ENCODE measurements at places on chromosomes 2 and 18.

DNA sequence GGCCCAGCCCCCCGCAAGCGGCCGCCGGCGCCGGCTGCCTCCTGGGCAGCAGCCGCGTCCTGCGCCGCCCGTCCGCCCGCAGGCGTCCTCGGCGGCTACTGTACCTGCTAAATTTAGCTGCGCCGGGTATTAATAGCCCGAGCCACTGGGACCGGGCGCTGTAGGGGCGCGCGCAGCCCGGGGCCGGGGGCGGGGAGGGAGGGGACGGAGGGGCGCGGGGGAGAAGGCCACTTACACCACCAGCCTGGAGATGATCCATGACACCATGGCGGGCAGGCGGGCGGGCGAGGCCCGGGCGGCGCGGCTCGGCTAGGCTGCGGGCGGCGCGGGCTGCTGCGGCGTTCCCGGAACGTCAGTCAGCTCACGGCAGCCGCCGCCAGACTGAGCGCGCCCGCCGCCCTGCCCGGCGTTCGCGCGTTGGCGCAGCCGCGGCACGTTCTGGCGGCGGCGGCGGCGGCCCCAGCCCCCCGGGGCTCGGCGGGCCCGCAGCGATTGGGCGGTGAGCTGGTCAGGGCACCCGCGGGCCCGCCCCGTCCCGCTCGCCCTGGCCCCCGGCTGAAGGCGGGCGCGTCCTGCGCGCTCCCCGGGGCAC, at the start of gene REEP1:
REEP1 (minus strand) TSS at position 383 of the 592 bp plus-strand sequence; CDS start at position 267, 116 bp downstream.
- no peak for DNase-seq

DNA sequence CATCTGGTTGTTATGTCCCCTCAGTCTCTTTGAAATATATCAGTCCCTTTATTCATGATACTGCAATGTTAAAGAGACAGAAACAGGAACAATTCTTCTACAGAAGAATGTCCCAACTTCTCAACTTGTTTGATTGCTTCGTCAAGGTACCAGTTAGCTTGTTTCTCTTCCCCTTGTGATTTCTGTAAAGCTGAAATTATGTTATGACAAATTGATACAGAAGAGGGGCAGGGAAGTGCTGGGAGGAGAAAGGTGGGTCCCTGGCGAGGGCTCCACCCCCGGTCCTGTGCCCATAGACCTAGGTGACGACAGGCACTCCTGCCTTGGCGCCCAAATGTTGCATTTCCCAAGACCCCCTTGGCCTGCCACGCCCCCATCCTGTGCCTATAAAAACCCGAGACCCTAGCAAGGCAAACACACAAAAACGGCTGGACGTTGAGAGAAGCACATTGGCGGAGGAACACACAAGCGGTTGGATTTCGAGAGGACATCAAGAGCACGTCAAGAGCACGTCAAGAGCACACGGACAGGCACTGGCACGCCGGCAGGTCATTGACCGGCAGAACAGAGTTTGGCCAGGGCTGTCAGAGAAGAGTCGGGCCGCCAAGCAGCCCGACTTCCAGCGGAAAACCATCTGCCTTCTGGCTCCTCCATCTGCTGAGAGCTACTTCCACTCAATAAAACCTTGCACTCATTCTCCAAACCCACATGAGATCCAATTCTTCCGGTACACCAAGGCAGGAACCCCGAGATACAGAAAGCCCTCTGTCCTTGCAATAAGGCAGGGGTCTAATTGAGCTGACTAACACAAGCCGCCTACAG, 11.5 kb upstream of the RTN4 start:
- DNase-seq: no peak

GRCh38 chr2:80560326-80560725, 255.8 kb upstream of the LRRTM1 start:
- DNase-seq: no peak

- DNase-seq: no peak
These were observed 147.7 kb downstream of the TRABD2A start for GRCh38 chr2:84732897-84733778.

DNA sequence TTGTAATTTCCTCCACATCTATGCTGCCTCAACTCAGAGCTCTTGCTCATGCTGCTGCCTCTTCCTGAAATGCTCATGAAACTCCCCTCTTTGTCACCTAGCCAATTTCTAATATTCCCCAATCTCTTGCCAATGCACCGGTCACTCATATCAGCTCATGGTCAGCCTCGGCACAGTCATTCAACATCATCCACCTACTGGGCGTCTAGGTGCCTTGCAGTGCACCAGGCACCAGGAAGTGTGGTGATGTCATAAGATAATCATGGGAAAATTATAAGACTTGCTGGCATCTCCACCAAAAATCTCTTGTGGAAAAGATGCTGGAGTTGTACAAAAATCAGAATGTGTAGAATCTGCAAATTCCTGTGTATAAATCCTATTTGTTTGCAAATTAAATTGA, 52.6 kb upstream of the RAB27B start:
- DNase-seq: no peak

GRCh38 chr2:70560442-70560841, 6.8 kb upstream of the TGFA start:
- no peak for DNase-seq

- no peak for DNase-seq
These were observed 49.4 kb upstream of the PNPT1 start for GRCh38 chr2:55742996-55743395.

- no peak for DNase-seq
These were observed 46.0 kb downstream of the ARHGEF33 start for GRCh38 chr2:38935568-38936172.

DNA sequence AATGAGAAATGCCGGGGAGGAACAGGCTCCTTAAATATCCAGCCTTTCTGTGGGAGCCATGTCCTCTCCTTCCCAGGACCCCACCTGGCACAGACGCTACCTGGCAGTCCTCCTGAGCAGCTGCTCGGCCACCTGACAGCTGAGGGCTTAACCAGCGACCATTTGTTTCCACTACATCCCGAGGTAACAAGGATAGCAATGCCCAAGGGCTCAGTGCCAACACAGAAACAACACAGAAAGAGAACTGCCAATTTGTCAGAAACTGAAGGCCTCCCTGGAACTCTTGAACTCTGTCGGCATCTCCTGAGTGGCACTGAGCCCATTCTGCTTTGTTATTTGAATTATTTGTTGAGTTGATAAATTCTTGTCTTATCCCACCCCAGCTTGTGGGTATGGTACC, 122.2 kb upstream of the ARHGAP28 start:
- no peak for DNase-seq

DNA sequence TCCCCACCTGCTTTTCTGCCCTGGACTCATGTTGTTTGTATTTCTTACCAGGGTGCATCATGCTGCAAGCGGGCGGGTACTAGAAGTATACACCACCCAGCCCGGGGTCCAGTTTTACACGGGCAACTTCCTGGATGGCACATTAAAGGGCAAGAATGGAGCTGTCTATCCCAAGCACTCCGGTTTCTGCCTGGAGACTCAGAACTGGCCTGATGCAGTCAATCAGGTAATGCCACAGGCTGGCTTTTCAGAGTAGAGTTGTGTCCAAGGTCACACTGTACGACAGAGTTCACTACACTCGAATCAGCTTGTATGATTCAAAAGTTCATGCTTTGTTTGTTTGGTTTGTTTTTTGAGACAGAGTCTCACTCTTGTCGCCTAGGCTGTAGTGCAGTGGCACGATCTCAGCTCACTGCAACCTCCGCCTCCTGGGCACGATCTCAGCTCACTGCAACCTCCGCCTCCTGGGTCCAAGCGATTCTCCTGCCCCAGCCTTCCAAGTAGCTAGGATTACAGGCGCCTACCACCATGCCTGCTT, 19.4 kb downstream of the SRSF7 start:
- no peak for DNase-seq

- no peak for DNase-seq
These were observed 180.5 kb downstream of the DIS3L2 start for GRCh38 chr2:232142049-232142448.

- no peak for DNase-seq
These were observed 635.8 kb downstream of the DSC3 start for GRCh38 chr18:30406728-30407127.

GRCh38 chr18:26826656-26827235, 38.8 kb downstream of the AQP4 start:
- DNase-seq: no peak

GRCh38 chr2:156986339-156986988, 271.0 kb upstream of the GALNT5 start:
- no peak for DNase-seq

GRCh38 chr18:36811430-36811829, 17.4 kb downstream of the TPGS2 start:
- DNase-seq: no peak

DNA sequence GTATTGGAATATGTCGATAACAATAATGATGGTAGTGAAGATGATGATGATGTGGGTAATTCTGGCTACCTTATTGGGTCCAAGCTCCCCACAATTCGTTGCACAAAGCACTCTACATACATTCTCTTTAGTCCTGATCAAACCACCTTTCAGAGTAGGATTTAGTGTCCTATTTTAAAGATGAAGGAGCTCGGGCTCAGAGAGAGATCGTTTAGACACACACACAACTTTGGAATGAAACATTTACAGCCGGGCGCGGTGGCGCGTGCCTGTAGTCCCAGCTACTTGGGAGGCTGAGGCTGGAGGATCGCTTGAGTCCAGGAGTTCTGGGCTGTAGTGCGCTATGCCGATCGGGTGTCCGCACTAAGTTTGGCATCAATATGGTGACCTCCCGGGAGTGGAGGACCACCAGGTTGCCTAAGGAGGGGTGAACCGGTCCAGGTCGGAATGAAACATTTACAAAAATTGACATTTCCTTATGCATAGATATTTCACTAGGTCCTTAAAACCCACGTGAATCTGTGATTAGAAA, 50.7 kb downstream of the GREB1 start:
- no peak for DNase-seq

- no peak for DNase-seq
These were observed 211.0 kb upstream of the NT5C1B start for GRCh38 chr2:18800240-18800971.

GRCh38 chr2:225074919-225075681, 32.8 kb upstream of the DOCK10 start:
- DNase-seq: no peak

DNA sequence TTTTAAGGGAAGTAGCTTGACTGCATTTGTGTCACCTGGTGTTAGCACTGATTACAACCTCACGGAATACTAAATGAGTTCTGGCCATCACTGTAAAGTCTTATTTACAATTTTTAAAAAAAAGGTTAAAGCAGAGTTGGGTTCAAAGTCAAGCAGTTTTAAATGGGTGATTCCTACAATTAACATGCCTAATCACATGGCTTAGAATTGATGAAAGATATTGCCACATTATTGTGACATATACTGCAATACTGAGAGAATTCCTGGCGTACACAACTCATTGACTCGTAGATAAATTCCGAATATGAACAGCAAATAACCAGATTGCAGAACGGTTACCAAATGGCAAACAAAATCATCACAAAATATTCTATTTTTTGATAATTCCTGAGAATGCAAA, 34.2 kb downstream of the ROCK2 start:
- no peak for DNase-seq

DNA sequence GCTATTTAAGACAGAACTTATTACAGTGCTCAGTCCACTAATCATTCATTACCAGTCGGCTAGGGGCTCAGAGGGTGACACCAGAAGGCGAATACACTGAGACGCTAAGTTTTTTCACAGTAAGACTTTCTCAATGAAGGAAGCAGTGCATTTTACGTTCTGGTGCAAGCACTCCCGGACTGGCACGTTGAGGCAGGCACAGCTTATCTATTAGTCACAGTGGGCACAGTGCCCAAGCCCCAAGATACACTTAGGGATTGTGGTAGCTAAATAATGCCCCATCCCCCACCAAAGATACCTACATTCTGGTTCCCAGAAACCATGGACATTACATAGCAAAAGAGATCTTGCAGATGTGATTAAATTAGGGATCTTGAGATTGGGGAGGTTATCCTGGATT, 32.6 kb upstream of the BCL11A start:
- no peak for DNase-seq

DNA sequence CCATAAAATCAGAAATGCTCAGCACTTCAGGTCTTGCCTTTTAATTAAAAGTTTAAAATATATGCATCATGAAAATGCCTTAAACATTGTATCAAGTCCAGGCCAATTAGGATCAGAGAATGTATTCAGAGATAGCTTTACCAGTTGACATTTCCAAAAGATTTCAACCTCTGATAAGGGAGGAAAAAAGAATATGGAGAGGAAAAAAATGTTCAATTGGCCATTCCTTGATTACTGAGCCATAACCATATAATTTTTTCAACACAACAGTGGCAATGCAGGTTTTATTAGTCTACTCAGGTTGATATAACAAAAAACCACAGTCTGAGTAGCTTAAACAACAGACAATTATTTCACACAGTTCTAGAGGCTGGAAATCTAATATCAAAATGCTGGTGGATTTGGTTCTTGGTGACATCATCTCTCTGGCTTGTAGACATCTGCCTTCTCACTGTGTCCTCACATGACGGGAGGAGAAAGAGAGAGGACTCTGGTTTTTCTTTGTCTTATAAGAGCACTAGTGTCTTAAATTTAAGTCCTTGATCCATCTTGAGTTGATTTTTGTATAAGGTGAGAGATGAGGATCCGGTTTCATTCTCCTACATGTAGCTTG, 111.9 kb downstream of the IRS1 start:
- DNase-seq: no peak

DNA sequence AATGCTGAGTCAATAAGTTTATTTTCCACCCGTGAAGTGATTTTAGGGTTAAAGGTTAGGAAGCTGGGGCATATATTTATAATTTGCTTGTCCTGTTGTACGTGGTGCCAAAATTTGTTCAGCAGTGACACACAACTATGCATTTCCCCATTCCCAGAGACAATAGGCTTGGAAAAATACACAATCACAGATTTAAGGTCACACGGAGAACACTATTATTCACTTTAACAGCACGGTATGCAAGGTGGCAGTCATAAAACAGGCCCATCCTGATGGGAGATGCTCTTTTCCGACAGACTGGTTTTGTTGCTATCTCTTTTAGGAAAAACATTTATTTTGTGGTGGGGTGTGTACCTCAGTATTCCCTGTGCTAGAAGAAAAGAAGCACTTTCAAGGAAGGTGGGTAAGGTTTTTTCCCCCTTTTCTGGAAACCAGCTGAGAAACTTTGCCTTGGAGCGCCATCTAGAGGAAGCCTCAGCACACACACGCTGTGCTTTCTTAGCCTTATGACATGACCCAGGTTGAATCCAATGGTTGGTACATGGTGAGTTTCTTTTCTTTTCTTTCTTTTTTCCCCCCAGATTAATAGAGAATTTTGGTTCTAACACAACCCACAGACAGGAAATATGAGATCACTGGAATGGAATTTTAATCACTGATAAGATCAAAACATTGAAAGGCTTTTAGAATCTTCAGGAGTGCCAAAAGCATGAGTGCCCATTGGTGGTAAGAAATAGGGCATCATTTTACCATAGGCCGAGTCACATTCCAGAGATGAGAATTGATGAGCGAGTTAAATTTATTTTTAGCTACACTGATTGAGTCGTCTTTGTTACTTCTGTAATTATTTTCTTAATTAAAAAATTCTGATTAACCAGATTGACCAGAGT, 332.1 kb downstream of the AGPS start:
- DNase-seq: peak; percentile 9

DNA sequence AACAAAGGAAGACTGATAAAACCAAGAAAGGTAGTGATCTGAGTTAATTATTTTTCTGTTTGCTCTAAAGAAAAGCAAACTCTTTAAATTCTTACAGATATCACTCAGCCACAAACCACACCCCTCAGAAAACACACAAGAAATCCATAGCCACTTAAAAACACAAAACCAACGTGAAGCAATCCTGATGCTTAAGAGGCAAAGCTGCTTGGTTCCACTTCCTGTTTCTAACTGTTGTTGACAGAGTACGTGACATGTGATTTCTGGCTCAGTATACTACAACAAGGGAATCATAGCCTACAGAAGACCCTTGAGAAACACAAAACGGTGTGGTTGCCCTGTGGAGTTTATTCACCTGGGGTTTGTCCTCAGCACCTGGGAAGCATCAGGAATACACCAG, 240.9 kb upstream of the APCDD1 start:
- DNase-seq: no peak

- DNase-seq: no peak
These were observed 160.1 kb downstream of the HAUS1 start for GRCh38 chr18:46264255-46264654.
